CD4-positive, alpha-beta T cell treated with Interleukin-4 for 4 hours (primary cell): ENCODE measurements at places on chromosomes 1 and 21.
A peak's percentile ranks its signal among the peaks of the same experiment; 100 is the strongest.

DNA sequence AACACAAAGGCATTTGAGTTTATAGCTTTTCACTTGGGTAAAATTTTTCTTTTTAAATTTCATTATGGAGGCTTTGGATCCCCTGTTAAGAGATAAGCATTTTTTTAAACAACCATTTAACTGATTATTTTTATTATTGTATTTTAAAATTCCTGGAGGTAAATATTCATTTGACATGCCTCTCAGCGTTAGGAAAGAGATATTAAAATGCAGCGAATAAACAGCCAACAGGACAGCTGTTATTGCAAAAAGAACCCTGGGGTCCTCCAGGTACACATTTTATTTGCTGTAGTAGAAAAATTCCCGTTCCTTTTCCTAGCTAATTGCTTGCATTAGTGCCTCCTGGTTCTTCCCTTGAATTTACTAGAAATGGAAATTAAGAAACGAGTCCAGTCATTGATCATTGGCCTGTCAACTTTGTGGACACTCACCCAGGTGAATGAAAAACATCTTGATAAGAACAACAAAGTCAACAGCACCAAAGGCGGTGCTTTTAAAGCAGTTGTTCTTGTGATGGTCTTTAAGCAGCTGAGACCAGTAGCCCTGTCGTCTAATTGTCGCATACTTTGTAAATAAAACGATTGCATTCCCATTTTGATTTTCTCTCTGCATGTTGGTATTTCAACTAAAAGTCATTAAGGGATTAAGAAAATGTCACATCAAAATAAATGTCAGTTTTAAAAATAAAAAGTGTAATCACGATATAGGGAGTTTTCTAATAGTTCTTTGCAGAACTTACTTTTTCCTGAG lies 282.4 kb downstream of the GRIK1 start:
- DNase-seq: no peak

DNA sequence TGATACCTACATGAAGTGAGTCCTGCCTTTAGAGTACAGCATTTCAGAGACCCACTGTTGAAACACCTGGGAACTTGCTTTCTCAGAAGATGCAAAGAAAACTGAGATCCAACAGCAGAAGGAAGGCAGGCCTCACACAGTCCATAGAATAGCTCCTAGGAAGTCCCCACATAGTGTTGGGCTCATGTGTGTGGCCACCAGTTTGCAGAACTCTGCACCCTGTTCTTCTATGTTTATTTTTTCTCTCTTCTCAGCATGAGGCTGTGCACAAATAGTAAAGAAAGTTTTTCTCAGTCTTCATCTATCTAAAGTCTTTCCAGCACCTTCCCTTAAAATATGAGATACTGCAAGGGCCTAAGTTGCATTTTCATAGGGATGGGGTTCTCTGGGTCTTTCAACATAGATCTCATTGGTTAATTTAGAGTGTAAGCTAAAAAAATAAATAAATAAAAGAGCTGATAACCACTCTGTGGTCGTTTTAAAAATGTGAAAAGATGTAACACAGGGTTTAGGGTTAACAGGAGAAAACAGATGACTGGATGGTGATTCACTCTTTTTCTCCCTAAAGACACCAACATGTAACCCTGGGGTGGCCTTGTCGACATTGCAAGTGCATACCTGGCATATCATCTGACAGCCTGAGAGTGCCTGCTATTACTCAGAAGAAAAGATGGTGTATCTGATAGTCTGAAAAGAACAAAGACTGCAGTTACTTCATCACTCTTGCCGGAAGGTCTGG lies 94.6 kb downstream of the ZC3H11B start:
- DNase-seq: no peak

GRCh38 chr1:21904704-21905520 lies 32.2 kb downstream of the HSPG2 start:
- DNase-seq: peak; percentile 3

DNA sequence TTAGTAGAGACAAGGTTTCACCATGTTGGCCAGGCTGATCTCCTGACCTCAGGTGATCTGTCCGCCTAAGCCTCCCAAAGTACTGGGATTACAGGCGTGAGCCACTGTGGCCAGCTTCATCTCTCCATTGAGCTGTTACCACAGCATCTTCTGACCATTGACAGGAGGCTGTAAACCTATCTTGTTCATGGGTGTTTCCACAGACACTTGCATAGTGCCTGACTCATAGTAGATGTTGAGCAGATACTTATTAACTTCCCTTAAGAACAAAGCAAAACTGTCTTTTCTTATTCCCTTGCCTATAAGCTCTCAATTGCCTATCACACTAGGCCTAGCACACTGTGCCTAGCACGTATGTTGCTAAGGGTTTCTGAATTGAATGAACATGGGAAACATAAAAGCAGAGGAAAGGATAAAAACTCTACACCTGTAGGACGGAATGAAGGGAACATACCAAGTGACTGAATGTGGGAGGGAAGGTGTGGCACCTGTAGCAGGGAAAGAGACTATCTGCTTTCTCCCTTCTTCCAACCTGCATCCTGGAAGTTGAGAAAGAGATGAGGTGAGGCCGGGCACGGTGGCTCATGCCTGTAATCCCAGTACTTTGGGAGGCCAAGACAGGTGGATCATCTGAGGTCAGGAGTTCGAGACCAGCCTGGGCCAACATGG lies 1.2 kb upstream of the C1orf54 start:
- DNase-seq: no peak

GRCh38 chr1:184682956-184683355 lies 71.7 kb downstream of the EDEM3 start:
- no peak for DNase-seq

DNA sequence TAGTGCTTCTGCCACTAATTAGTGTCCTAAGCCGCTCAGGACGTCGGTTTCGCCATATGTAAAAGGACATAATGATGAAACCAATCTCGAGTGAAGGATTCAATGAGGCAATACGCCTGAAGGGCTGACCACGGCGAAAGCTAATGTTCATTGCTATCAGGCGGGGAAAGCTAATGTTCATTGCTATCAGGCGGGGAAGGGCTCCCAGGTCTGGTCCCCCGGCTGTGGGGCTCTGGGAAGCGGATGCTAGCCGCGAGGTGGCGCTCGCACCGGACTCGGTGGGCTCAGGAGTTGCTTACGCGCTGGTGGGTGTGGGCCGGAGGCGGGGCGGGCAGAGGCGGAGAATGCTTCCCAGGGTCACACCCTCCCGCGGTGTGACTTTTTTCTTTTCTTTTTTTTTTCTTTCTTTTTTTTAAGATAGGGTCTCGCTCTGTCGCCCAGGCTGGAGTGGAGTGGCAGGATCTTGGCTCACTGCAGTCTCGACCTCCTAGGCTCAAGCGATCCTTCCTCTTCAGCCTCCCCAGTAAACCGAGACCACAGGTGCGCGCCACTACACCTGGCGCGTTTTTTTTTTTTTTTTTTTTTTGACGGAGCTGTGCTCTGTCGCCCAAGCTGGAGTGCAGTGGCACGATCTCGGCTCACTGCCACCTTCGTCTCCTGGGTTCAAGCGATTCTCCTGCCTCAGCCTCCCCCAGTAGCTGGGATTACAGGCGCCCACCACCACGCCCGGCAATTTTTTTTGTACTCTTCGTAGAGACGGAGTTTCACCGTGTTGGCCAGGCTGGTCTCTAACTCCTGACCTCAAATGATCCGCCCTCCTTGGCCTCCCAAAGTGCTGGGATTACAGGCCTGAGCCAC lies 1.1 kb upstream of the PEAR1 start:
- peak; percentile 79 for DNase-seq

- DNase-seq: no peak
Measured at GRCh38 chr21:34077888-34078287, 4.5 kb downstream of the MRPS6 start.

- DNase-seq: no peak
Measured at GRCh38 chr1:245512980-245513578, 358.3 kb downstream of the KIF26B start.

GRCh38 chr1:244322181-244322580 lies 129.5 kb downstream of the ADSS2 start:
- no peak for DNase-seq

DNA sequence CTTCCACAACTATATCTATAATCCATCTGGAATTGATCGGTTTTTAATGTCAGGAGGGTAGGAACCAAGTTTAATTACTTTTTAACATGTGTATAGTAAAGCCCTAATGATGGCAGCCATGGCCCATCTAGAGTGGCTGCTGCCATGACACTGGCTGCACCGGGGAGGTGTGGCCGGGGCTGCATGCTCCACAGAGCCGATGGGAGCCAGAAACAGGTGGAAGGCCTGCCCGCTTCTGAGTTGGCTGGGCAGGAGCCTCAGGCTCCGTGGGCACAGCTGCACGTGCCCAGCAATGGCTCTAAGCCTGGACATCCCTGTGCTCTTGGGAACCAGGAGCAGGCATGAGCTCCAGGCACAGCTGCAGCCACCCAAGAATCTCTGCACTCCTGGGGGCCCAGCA lies 73.0 kb downstream of the GBP6 start:
- no peak for DNase-seq

- DNase-seq: no peak
Measured at GRCh38 chr1:9719978-9720722, 68.6 kb downstream of the PIK3CD start.

DNA sequence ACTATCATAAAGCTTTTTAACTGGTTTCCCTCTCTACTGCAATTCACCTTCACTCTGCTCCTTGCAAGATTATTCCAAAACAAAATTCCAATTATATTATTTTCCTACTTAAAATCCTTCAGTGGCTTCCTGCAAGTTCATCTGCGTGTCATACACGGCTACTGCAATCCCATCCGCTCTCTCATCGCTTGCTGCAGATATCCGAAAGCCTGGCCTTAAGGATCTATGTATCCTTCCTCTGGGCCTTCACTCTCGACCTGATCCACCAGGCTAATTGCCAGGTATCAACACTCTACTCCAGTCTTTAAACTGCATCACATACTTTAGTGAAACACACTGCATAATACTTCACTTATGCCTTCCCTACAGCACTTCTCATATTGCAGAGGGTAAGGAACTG lies 44.0 kb downstream of the VAV3 start:
- no peak for DNase-seq

- peak; percentile 26 for DNase-seq
Measured at GRCh38 chr1:26553942-26554682, 24.6 kb downstream of the RPS6KA1 start.

GRCh38 chr1:66276218-66276617 lies 257.7 kb upstream of the SGIP1 start:
- DNase-seq: peak; percentile 61
